Stimulated activated naive CD4-positive, alpha-beta T cell treated with Interleukin-2 at 50 U/mL for 16 hours (primary cell): ENCODE measurements at places on chromosomes 4 and X.

- DNase-seq = no peak
These were observed 1.1 kb upstream of the SH3BP2 start for GRCh38 chr4:2791518-2792395.

GRCh38 chr4:28562913-28563312 lies 1702.3 kb downstream of the STIM2 start:
- no peak for DNase-seq

DNA sequence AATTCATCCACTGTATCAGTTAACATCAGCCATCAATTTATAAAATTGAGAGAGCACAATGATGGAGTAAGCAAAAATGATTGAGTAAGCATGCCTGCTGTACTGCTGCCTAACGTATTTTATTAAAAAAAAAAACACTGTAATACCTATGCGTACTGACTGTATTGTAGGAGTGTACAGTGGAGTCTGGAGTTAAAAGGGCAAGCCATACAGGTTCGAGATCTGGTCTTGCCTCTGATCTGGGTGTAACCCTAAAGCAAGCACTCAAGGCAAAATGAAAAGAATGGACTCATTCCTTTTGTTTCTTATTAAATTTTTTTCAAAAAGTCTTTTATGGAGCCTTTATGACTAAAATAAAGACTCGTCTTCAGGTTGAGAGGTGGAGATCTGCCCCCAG lies 894.2 kb upstream of the INTU start:
- no peak for DNase-seq

DNA sequence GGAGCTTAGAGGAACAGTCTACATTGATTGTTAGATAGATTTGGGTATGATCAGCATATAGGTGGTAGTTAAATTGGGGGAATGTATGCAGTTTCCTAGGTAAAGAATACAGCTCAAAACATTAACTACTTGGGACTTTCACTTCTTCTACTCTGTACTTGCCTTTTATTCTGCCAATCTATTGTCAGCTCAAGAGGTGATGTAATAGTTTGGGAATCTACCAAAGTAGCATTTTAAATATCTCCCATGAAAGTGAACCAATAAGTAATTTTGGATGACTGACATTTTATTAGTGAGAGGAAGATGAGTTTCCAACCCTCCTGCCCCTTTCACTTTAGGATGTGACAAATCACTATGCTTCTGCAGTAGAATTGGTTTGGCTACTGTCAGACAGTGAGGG lies 43.4 kb downstream of the NUDT6 start:
- DNase-seq = no peak

DNA sequence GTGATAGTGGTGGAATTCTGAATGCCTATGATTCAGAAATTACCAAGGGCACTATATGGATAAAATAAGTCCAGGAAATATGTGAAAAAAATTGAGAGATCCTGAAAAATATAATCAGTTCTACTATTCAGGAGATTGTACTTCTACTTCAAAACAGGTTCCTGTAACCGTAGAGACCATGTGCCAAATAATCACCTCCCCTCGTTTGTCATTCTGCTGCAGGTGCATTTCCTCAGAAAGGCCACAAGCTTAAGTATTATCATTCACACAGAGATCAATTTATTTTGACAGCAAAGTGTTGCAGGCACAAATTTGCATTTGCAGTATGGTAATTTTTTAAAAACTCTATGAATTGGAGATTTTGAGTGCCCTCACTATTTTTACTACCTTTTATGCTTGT lies 1000.0 kb downstream of the CCSER1 start:
- DNase-seq = no peak

GRCh38 chr4:134078230-134078914 lies 123.2 kb downstream of the PABPC4L start:
- DNase-seq = no peak

DNA sequence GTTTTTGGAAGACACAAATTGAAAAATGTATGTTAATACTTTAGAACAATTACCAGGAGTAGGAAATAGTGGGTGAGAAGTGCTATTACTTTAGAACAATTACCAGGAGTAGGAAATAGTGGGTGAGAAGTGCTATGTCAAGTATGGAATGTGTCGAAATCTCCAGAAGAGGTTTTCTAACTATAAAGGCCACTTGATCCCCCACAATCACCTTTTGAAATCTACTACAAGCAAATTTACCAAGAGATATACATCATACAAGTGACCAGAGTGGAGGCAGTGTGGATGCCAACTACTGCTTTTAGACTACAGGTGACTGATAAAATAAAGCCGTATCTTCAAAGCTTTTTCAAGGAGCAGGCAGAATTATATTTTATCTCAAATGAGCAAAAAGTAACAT lies 43.1 kb downstream of the MAB21L2 start:
- DNase-seq = no peak

DNA sequence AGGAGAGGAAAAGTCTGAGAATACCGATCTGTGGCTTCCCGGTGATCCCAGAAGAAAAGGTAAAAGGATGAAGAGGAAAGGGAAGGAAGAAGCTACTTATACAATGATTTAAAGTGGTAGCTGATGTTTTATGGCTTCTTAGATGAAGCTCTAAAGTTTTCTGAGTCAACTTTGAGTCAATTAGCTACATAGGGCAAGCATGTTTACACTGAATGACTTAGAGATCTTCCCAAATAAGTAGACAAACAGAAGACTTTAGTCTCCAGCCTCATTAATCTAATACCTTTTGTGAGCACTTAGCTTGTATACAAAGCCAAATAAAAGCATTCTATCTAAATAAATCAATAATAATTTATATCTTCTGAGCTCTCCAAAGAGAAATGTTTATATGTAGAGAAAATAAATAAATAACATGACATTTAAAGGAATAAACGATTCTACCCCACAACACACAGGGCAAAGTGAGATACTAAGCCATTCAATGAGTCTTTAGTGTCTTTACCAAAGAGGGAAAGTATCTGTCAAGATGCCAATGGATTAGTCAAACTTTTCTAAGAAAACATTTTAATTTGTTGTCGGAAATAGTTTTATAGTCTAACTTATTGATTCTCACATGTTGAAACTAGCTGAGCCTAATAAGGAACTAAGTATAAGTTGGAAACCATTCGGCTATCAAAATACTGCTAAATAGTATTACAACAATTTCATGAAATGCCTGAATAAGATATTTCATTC lies 46.0 kb upstream of the TMEM184C start:
- DNase-seq = no peak

DNA sequence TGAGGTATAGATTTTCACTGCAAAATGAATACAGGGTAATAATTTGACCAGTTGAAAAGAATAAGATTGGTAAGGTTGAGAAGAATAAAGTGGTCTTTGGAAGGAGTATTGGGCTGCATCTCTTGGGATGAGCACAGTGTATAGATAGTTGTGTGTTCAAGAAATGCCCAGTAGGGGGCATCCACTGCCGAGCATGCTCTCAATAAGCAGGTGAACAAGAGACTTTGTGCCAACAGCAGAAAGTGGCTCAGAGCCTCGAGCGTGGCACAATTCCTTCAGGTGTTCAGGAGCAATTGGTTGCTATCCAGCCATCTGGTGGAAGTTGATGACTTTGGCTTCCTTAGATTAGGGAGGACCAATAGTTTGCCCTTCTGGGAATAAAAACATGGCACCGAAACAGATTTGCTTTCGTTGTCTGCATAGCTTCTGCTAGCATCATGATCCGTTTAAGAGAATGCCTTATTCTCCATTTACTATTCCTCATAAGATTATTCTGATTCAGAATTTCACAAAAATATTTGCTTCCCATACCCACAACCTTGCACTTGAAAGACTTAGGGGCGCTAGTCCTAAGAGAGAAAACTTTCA lies 258.1 kb upstream of the NEIL3 start:
- no peak for DNase-seq

GRCh38 chr4:23097251-23097650 lies 404.5 kb downstream of the GBA3 start:
- DNase-seq = no peak

GRCh38 chr4:109125084-109125483 lies 177.4 kb downstream of the COL25A1 start:
- DNase-seq = no peak

DNA sequence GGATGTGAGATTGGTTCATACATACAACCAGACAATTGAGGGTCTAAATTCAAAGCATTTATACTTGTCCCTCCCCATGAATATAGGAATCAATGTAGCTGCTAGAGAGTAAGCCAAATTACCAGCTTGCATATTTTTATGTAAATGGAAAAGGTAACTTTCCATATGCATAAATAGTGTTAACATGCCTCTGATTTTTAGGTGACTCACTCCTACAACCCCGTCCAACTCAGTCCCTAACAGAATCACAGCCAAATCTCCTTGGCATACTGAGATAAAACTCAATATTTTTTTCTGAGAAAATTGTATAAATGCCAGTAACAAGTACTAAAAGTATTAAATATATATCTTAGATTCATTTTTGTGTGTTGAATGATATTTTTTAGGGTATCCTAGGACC lies 67.2 kb downstream of the INPP4B start:
- no peak for DNase-seq

- no peak for DNase-seq
These were observed 3.5 kb downstream of the GUCY1B1 start for GRCh38 chr4:155762334-155762733.

DNA sequence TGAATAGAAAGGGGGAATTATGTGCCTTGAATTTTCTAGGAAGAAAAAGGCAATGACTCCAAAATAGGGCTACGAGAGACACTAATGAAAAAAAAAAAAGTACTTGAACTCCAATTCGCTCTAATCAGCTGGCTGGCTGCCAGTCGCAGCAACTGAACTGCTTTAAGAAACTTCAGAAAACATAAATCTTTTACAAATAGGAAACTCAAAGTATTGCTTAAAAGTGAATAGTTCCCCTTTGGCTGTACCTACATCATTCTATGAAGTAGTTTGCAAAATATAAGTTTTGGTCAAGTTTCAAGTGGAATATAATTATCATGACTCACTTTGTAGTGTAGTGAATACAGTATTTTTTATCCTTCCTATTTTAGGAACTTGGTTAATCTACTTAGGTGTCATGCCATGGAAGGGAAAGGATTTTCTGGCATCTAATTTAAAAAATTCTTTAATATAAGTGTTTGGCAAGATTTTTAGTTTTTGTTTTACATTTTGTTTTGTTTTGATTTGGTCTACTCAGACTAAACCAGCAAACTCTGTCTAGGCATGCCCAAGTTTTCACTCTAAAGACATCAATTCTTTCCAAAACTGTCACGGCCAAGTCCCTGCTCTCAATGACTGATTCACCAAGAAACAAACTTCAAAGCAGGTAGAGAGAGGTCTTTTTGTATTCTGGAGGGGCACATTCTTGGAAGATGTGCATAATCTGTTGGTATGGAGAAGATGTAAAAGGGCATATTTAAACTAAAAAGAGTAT lies 382.4 kb upstream of the GALNT7 start:
- DNase-seq = no peak

DNA sequence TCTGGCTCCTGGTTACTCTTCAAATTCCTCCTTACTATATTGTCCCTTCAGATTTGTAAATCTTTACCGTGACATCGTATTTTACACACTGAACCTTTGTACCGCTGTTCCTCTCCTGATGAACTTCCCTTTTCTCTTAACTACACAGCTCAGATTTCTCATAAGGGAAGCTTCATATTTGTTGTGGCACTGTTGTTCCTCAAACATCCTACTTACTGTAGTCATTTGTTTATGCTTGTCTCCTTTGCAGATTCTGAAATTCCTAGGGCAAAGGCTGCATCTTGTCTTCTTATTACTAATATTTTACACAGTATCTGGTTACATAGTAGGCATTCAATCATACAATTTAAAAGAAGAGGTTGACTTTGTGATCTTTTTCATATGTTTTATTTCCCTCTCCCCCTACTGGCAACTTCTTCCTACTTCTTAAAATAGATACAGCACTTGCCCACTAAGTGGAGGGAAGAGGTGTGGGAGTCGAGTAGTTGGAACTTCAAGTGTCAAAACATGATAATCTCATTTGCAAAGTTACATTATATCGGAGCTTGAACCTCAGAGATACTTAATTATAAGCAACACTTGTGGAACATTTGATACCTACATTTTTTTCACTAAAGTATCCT lies 50.0 kb downstream of the TET2 start:
- DNase-seq = no peak

- DNase-seq = no peak
These were observed 34.6 kb downstream of the LAMTOR3 start for GRCh38 chr4:99859618-99860017.

DNA sequence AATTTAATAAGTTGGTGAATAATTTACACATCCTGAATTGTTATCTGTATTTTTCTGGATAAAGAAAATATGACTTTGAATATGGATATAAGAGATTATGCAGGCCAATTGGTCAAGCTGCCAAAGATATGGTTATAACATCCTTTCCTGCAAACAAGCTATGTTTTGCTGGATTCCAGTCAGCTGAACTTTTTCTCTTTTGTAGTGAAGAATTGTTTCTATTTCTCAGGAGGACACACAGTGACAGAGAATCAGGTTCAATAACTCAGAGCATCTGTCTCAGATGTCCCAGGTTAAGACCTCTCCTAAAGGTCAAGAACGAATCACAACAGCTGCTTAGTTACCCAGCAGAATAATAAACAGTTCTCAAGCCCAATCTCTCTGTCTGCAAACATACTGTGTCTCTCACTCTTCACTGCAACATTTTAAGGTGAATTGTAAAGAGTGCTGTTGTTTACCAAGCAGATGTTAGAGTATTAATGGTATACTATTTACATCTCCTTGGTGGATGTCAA lies 189.5 kb upstream of the ANKRD50 start:
- DNase-seq = no peak

GRCh38 chrX:85243761-85244449 lies at the start of the genes SATL1 and ZNF711:
SATL1 (minus strand) TSS chrX:85243779; CDS start chrX:85108968, 134,811 bp downstream.
ZNF711 (plus strand) TSS chrX:85243991; CDS start chrX:85247573, 3,582 bp downstream.
- DNase-seq = no peak

- DNase-seq = no peak
These were observed 854.4 kb upstream of the AGA start for GRCh38 chr4:178296669-178297068.

DNA sequence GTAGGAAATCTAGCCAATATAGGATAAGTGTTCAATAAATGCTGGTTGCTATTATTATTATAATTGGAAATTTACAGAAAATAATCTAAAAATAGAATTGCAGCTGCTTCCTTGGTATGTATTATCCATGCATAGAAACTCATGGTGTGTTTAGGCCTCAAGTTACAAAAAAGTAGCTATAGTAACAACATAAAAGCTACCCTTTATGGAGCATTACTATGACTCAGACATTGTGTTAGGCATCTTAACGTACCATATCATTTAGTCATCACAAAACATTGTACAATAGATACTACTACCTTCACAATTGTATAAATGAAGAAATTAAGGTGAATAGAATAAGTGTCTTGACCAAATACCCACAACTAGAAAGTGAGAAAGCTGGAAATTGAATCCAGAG lies 126.9 kb upstream of the NRK start:
- no peak for DNase-seq

- peak; percentile 74 for DNase-seq
These were observed 30.7 kb downstream of the MSN start for GRCh38 chrX:65697915-65698796.
